ENCODE measurements at places on chromosomes 5 and 9.

DNA sequence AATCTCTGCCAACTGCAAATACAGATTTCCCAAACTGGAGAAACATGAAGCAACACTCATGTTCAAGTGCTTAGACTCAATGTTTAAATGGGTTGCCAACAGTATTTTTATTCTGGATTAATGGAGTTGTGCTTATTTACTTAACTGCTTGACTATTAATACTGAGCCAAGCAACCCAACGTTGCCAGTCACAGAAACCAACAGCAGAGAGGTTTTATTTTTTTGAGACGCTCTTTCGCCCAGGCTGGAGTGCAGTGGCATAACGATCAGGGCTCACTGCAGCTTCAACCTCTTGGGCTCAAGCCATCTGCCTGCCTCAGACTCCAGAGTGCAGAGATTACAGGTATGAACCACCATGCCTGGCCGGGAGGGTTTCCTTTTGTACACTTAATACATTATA lies 8.5 kb upstream of the TMEM268 start:
- DNase-seq = no peak

DNA sequence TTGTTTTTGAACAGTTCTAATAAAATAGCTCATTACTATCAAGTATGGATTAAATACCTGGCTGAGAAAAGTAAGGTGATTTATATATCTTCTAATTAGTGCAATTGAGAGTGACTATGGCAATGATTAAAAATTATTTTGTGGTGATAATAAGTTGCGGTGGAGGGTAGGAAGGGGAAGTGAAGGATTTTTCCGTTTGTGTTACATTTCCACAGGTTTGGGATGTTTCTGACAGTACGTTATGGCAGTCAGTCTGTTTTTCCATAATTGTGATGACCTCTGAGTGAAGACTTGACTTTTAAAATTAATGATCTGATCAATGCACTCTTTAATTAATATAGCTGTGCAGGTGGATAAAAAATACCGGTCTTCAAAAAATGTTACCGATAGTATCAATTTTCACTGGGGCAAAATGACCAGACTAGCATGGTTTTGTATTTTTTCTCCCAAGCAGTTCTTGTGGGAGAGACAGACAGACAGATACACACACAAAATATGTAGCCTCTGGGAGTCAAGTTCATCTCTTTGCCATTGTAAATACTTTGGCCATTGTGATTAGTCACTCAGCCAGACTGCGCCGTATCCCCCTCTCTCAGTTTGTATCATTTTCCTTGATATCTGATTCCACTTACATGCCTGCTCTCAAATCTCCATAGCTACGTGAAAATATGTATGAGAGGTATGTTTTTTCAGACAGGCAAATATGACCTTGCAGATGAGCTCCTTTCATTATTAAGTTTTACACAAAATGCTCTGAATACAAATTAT lies 60.2 kb downstream of the ARHGAP26 start:
- no peak for DNase-seq

- DNase-seq = no peak
Measured at GRCh38 chr9:127253446-127253845, 11.1 kb upstream of the GARNL3 start.

GRCh38 chr9:116234081-116234480 lies 80.5 kb downstream of the PAPPA start:
- DNase-seq = no peak

DNA sequence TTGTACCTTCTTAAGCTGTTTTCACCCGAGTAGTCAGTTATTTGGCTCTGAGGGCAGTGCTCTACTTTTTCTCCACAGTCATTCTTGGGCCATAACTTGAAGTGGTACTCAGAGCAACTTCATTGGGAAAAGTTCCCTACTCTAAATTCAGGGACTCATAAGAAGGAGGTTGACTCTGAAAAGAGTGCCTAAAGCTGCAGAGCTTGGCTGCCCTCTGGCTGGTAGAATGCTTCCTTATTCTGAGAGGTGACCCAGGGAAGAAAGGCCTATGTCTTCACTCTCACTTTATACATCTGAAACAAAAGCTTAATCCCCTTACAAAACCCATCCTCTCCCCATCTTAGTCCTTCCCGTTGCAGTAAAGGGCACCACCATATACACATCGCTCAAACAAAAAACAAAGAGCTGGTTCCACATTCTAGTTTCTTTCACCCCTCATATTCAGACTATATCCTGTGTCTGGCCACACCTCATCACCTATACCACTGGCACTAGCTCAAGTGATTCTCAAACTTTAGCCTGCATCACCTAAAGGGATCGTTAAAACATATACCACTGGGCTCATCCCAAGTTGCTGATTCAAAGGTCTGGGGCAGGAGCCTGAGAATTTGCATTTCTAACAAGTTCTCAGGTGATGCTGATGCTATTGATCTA lies 7.9 kb downstream of the IGIP start:
- no peak for DNase-seq

DNA sequence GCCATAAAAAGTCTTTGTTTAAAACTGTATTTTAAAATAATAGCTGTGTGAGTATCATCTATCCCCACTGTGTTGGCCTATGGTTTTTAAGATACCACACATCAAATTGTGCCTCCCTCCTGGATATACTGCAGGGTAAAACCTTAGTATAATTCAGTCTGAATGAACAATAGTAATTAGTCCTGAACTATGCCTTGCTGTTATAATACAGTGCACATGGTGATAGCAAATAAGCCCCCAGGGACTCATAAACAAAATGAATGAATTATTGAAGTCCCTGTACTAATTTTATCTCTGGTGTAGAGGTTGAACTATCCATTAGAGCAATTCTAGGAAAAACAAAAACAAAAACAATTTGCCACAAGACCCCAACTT lies 142.7 kb upstream of the ADAMTSL1 start:
- no peak for DNase-seq

- no peak for DNase-seq
Measured at GRCh38 chr9:130872093-130872492, 24.5 kb downstream of the QRFP start.

- DNase-seq = no peak
Measured at GRCh38 chr9:2621722-2622460, at the start of gene VLDLR. Gene VLDLR, plus strand, starts transcription at chr9:2621787. Its CDS starts 403 bp downstream, at chr9:2622190.

- no peak for DNase-seq
Measured at GRCh38 chr5:135391116-135391868, 7.7 kb downstream of the MACROH2A1 start.

GRCh38 chr5:132750471-132751230 lies 3.4 kb downstream of the CCNI2 start:
- no peak for DNase-seq
